Activated naive CD8-positive, alpha-beta T cell treated with anti-CD3 and anti-CD28 coated beads for 36 hours (primary cell): ENCODE measurements at places on chromosomes 4 and X.
A peak's percentile ranks its signal among the peaks of the same experiment; 100 is the strongest.

- no peak for DNase-seq
Measured at GRCh38 chrX:91137883-91138282, 296.8 kb upstream of the PABPC5 start.

DNA sequence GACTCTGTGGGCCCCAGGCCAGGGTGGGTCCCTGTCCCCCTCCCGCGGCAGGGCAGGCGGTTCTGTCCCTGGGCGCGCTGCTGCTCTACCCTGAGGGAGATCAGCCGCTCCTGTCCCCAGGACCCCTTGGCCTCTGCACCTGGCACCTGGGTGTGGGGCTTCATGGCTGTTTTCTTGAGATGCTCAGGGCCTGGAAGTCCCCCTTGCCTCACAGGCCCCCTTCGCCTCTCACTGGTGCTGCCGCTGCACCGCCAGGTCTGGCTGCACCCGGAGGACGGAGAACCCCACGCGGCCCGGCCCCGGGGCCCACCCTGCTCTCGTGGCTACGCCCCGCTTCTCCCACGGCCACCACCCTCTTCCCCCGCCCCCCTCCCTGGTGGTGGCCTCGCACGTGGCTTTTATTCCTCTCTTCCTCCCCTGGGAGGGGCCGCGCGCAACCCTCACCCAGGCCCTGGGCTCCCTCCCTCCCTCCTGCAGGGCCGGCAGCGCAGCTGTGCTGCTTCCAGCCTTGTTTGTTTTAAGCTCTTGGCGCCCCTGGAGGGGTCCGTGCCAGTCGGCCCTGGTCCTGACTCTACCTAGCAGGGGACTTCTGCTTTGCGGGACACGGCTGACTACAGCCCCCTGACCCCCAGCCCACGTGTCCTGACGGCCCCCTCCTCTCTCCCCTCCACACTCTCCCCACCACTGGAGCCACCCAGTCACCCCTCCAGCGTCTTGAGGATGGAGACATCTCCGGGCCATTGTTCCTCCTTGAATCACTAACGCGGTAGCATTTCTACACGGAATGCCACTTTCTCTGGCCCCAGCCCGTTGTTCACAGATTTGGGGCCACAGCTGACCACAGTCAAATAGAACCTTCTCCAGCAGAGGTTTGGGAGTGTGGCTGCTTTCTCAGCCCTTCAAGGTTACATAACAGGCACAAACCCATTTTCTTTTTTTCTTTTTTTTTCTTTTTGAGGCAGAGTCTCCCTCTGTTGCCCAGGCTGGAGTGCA lies 20.6 kb upstream of the CLDN24 start:
- DNase-seq: no peak

DNA sequence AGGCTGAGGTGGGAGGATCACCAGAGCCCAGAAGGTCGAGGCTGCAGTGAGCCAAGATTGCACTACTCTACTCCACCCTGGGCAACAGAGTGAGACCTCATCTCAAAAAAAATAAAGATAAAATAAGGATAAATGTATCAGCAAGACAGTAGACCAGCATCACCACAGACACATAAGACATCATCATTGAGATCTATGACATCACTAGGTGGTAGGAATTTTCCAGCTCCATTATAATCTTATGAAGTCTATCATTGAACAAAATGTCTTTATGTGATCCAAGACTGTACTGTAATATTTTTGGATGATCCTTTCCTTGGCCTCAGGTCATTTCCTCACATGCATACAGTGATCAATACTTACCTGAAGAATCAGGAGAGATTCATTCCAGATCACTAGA lies 8.3 kb upstream of the FAM200B start:
- no peak for DNase-seq

- DNase-seq: no peak
Measured at GRCh38 chrX:136647677-136648360, at the start of gene CD40LG. TSS of gene CD40LG (plus strand) at chrX:136648158. CDS start at chrX:136648249, 91 bp downstream.

- DNase-seq: no peak
Measured at GRCh38 chrX:22585831-22586230, 313.1 kb downstream of the CBLL2 start.

DNA sequence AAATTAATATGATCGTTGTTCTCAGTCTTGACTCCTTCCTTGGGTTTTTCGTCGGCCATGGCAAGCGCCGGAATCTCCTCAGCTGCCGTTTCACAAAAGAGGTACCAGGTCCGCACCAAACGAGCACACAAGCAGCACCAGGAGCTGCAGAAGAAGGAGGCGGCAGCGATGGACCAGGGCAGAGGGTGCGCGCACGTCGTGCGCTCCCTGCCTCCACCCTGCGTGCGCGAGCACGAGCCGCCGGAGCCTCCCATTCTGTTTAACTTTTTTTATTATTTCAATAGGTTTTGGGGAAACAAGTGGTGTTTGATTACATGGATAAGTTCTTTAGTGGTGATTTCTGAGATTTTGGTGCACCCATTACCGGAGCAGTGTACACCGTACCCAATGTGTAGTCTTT lies 158.2 kb downstream of the PLS3 start:
- no peak for DNase-seq

- DNase-seq: no peak
Measured at GRCh38 chrX:16827225-16827624, 41.0 kb downstream of the TXLNG start.

- no peak for DNase-seq
Measured at GRCh38 chr4:153538487-153539357, 72.6 kb downstream of the TMEM131L start.

GRCh38 chr4:8419222-8420041 lies 21.1 kb downstream of the ACOX3 start:
- peak; percentile 36 for DNase-seq

DNA sequence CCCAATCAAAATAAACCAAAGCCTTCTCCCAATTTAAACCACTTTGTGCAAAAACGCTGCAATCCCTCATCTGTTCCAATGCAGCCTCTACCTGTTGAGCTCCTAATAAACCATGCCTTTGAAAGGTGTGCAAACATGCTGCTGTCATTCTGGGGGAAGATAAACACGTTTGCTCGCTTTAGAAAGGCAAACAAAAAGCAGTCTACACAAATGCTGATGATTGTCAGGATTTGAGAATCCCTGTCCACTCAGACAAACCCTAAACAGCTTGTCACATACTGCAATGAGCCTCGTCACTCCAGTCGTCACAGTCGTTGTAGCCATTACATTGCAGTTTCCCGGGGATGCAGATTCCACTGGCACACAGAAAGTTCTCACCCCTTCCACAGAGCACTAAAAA lies 145.2 kb downstream of the CORIN start:
- no peak for DNase-seq

DNA sequence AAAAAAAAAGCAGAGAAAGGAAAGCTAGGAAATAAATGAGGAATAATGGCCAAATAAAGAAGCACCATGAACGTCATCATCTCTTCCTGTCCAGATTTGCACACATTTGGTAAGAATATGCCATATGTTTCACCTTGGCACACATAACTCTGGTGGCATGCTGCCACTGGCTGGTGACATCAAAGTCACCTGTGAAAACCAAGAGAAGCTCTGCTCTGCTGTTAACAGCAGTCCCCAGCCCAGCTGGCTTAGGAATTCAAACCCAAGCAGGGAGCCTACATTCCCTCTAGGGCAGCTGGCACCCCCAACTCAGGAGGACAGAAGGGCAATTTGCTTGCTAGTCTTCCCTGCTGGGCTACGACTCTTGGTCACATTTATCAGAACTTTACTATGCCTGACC lies 77.6 kb downstream of the RASL11B start:
- DNase-seq: no peak

- no peak for DNase-seq
Measured at GRCh38 chr4:19171832-19172231, 1079.9 kb upstream of the SLIT2 start.

DNA sequence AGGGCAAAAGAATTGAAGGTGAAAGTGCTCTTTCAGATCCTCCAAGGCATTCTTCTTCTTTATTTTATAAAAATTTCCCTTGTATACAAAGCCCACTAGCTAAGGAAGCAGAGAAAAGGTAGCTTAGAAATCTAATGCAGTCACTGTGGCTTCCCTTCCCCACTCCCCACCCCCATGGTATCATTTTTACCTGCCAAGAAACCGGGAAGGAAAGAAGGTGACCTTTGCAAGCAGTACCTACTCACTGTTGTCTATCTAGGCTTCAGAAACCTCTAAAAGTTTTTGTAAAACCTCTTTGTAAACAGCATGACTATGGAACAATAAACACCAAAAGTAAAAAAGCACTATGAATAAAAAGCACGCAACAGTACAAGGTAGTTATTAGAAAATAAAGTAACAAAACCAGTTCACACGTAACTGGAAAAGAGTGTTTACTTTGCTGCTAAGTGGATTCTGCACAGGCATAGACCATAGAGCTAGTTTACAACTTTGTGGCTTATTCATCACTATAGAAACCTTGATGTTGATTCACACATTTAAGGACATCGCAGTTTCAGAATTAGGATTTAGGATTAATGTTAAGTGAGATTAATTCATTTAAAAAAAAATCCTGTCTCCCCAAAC lies 109.6 kb upstream of the FTHL17 start:
- DNase-seq: no peak

DNA sequence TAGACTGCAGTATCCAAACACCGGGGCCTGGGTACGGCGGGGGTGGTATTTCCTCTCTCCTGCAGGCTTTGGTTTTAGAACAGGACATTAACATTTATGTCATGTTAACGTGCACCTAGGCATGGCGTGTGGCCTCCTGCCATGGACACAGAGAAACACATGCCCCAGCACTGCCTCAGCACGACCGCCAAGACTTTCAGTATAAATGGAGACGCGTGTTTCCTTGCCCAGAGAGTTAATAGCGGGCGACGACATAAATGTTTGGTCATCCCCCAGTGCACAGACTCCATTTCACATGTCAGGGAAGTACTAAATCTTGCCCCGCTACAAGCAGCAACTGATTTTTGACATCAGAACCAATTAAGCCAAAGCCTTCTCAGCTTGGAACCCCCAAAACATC lies 737.9 kb downstream of the RAB28 start:
- no peak for DNase-seq

GRCh38 chrX:109351557-109351956 lies 130.3 kb downstream of the GUCY2F start:
- DNase-seq: no peak
